ENCODE measurements at places on chromosomes 6 and 20.
A peak's percentile ranks its signal among the peaks of the same experiment; 100 is the strongest.

DNA sequence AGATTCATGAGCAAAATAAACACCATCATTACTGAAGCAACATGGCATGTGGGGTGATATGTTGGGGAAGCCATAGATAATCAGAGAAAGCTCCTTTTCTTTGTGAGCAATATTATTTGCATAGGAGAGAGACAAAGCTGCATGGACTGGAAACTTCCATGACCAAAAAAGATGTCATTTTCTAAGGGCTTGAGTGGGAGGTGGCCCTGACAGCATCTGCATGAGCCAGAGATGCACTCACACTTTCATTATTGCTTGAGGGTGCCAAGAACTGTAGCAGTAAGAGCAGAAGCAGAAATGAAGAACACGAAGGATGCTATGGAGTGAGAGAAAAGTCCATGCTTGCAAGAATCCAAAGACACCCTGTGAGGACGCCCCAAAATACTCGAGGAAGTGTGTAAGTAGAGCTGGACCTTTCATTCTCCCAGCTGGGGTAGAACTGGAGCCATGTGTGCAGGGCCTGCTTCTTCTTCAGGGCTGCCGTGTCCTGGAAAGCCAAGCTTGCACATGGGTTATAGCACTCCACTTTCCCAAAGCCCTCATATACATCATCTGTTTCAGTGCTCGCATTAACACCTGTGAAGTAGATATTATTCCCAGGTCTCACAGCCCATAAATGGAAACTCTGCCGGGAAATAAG, 851.2 kb downstream of the DHX35 start:
- DNase-seq = no peak
- no peaks in the 10 kb centered on the region for H3K4me1 ChIP-seq
- no peaks in the 10 kb centered on the region for H3K27me3 ChIP-seq
- H3K4me3 ChIP-seq = no peak overlapping the region

DNA sequence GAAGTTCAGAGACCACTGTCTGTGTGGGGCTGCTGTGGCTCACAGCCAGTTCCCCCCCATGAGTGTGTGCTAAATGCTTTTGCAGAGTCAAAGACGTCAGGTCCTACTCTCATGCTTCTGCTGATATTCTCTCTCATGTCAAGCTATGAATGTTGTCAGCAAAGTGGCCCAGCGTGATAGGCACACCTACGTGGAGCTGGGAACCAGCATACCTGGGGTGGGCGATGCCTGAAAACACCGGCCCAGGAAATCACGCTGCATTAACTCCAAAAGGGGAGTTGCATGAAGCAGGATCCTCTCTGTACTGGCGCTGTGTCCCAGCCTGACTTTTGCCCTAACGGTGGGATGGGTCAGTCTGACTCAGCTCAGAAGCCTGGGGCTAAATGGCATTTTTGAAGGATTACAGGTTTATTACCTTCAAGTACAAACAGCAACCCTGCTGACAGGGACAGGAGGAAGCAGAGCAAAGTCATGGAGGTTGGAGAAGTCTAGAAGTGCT, 9.0 kb upstream of the MRPS10 start:
- peaks cover 10% of the 10 kb centered on the region for H3K36me3 ChIP-seq
- no peaks in the 10 kb centered on the region for H3K27me3 ChIP-seq
- peak overlapping the region; percentile 11 for H3K27ac ChIP-seq

- H3K27me3 ChIP-seq = no peaks in the 10 kb centered on the region
- H3K4me1 ChIP-seq = peaks cover 25% of the 10 kb centered on the region
- DNase-seq = no peak
- H3K36me3 ChIP-seq = no peaks in the 10 kb centered on the region
Observed at GRCh38 chr6:106253731-106254130, 71.8 kb downstream of the ATG5 start.

DNA sequence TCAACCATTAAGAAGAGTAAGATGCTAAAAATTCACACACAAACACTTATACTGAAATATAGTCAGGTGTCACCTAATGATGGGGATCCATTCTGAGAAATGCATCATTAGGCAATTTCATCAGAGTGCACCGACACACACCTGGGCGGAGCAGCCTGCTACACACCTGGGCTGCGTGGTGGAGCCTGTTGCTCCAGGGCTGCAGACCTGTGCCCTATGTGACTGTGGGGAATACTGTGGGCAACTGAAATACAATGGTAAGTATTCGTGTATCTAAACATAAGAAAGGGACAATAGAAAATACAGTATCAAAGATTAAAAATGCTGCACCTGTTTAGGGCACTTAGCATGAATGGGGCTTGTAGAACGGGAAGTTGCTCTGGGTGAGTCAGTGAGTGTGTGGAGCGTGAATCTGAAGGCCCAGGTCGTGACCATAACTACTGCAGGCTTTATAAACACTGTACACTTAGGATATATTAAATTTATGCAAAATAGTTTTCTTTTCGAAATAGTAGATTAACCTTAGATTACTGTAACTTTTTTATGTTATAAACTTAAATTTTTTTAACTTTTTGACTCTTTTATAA, 124.4 kb upstream of the AFDN start:
- DNase-seq = no peak
- H3K4me3 ChIP-seq = no peak overlapping the region
- no peak overlapping the region for H3K27ac ChIP-seq
- no peaks in the 10 kb centered on the region for H3K36me3 ChIP-seq
- peaks cover 21% of the 10 kb centered on the region for H3K4me1 ChIP-seq

- no peaks in the 10 kb centered on the region for H3K27me3 ChIP-seq
- H3K4me1 ChIP-seq = peaks cover 13% of the 10 kb centered on the region
- H3K36me3 ChIP-seq = peaks cover 24% of the 10 kb centered on the region
- no peak for DNase-seq
Observed at GRCh38 chr6:53043581-53043980, 21.6 kb upstream of the FBXO9 start.

DNA sequence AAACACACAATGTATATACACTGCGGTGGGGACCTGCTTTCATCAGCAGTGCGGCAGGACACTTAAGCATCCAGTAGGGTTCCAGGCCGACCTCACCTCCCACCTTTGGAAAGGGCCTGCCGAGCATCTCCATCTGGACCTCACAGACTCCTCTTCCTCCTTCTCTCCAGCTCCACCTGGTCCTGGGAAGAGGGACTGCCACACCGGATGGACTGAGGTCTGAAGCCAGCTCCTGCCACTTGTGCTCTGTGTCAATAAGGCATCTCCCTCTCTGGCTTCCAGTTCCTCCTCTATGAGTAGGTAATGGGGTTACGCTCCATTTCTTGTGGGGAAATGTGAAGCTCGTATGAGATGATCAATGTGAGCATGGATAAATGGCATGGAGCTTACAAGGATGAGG, 19.1 kb upstream of the NNAT start:
- no peaks in the 10 kb centered on the region for H3K36me3 ChIP-seq
- no peak for DNase-seq

- DNase-seq = no peak
- H3K4me1 ChIP-seq = peaks cover 9% of the 10 kb centered on the region
- H3K4me3 ChIP-seq = peak overlapping the region; percentile 71
- H3K36me3 ChIP-seq = no peaks in the 10 kb centered on the region
- H3K27me3 ChIP-seq = peaks cover 90% of the 10 kb centered on the region
Observed at GRCh38 chr6:99589290-99589672, 17.4 kb upstream of the PRDM13 start.

DNA sequence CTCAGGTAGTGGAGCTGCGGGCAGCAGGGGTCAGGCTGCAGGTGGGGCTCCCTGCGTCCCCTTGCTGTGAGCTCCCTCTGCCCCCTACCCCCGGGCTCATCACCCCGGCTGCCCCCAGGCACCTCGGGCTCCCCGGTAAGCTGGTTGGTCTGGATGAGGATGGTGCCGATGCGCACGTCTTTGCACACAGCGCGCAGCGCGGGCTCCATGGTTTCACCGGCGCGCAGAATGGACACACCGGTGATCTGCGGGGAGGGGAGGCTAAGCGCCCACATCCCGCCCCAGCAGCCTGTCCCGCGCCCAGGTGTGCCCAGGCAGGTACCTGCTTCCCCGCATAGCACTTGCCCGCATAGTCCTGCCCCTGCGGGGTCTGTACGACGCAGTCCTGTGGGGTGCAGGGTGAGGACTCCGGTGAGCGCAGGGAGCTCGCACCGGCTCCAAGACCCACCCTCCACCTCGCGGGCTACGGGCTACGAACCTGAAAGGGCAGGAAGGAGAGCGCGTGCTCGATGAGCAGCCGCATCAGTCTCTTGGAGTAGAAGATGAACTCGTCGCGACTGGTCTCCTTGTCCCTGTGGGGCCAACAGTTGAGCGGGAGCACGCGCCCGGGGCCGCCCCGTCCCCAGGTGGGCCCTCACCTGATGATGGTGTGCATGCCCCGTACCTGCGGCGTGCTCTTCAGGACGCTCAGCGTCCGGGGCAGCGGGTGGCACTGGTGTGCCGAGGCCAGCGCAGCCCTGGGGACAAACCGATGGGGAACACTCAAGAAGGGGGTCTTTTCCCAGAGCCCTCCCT, 15.5 kb downstream of the UCKL1 start:
- H3K27ac ChIP-seq = no peak overlapping the region
- peaks cover 20% of the 10 kb centered on the region for H3K36me3 ChIP-seq
- no peaks in the 10 kb centered on the region for H3K4me1 ChIP-seq
- DNase-seq = no peak
- no peak overlapping the region for H3K4me3 ChIP-seq

All from mesothelial cell of epicardium (in vitro differentiated cells).